ENCODE measurements at places on chromosomes 16 and 17.

DNA sequence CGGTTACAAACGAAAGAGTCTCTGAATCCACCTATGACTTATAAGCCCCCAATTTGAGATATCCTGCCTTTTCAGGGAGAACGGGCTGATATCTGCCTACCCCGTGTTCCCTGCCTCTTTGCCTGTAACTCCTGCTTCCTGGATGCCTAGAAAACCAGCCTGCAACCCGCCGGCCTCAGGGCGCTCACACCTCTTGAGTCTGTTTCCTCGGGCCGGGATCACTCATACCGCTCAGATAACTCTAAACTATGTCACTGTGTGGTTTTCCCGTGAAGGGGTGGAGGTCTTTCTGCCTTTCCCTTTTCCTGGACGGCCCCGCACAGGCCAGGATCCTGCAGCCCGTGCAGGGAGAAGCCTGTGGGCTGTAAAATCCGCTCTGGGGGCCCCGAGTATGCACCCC, 10.4 kb downstream of the RPUSD1 start:
- DNase-seq: no peak

- no peak for DNase-seq
Observed at GRCh38 chr17:38600906-38601305, 4.8 kb downstream of the SRCIN1 start.

- no peak for DNase-seq
Observed at GRCh38 chr17:74949455-74950115, 13.9 kb downstream of the OTOP3 start.

DNA sequence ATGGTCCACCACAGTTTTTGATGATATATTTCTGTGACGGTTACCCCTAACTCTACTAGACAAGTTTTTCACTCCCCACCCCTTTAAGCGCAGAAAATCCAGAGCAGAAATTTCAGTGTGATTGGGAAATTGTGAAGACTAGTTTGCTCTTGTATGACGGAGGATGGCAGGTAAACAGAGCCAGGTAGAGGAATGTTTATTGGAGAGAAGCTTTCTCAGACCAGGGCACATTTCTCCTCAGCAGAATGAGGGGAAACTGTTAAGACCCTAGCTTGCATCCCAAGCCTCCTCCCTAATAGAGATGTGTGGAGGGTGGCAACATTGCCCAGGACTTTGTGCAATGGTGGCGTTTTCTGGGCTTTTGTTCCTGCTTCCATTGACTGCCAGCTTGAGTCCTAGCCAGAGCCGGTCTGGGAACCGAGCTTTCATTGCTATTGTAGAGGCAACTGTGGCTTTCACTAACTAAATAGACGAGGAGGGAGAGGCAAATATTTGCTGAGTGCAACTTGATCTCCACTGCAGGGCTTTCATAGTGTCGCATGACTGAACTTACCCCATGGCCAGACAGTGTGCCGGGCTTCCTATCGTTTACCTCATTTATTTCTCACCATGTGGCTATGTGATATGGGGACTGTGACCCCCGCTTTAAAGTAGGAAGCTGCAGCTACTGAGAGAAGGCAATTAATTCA, 159.6 kb upstream of the MPHOSPH6 start:
- no peak for DNase-seq

DNA sequence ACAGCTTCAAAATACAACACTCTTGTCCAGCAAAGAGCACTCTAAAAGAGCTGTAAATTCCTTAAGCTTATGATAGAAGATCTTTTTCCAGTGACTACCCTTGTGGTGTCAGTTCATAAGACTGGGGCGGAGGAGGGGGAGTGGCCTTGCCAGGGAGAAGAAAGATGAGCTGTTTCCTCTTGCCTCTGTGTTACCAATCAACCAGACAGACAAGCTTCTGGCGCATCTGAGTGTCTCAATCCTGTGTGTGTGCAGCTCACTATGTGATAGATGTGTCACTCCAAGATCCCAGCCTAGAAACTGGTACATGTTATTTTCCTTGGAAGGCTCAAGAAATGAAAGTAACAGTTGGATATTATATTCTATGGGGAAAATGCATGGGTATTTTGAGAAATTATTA, 167.4 kb upstream of the CACNG3 start:
- DNase-seq: peak; percentile 5

GRCh38 chr17:78057113-78057740, 71.3 kb downstream of the TMC6 start:
- DNase-seq: no peak
